ENCODE measurements at places on chromosomes 6 and 20.

GRCh38 chr20:45538209-45538799 is 978 bp downstream of the WFDC6 start:
- no peak for DNase-seq

- DNase-seq: no peak
These were observed at the start of gene LIME1 for GRCh38 chr20:63735859-63736718. LIME1 (plus strand) TSS chr20:63736664; CDS start chr20:63737550, 886 bp downstream.

DNA sequence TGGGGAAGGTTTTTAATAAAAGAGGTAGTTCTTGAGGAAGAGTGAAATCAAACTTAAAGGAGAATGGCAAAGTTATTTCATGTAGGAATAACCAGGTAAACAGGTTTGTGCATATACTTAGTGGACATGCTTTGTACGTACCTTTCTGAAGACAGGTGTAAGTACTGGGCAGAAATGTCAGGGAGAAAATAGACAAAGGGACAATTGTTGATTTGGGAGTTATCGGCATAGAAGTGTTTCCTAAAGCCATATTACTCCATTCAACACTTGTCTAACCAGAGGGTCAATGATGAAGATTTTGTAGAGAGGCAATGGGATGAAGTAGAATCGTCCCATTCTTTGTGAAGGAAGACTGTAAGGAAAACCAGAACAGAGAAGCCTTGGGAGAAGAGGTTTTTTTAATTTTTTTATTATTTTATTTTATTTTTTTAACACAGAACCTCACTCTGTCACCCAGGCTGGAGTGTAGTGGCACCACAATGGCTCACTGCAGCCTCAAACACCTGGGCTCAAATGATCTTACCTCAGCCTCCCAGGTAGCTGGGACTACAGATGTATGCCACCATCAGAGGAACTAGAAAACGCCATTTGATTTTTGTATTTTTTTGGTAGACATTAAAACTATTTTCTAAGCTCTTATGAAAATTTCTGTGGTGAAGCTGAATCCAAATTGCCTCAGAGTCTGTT is 18.0 kb downstream of the SMAP1 start:
- DNase-seq: no peak

DNA sequence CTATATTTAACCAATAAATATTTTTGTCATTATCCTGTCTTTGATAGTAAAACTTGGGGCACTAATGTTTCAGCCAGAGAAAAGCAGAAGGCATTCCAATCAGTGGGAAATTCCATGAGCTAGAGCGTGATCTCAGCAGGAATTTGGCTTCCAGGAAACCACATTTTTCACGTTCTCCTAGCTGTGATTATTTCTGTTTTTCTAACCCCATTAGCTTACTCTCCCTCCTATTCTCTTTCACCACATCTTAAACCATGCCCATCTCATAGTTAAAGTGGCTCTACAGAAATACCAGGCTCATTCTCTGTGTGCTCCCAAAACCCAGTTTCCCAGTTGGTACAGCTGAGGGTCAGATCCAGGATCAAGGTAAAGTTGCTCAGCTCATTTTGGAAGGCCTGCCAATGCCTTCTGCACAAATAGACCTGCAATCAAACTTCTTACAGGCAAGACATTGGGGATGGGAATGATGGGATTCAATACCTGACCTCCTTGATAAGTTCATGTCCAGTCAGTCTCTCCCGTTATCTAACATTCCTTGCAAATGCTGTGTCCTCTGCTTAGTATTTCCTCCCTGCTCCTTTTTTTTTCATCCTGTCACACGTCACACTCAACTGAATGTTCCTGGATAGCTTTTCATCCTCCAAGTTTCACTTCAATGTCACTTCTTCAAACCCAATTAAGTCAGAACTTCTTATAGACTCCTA is 33.1 kb upstream of the TMEM30A start:
- DNase-seq: no peak

GRCh38 chr6:108872141-108872557 is 23.9 kb downstream of the ARMC2 start:
- DNase-seq: no peak

GRCh38 chr20:51020657-51021056 is 2.2 kb downstream of the KCNG1 start:
- no peak for DNase-seq

- no peak for DNase-seq
These were observed 6.4 kb downstream of the MRPL14 start for GRCh38 chr6:44120692-44121443.

DNA sequence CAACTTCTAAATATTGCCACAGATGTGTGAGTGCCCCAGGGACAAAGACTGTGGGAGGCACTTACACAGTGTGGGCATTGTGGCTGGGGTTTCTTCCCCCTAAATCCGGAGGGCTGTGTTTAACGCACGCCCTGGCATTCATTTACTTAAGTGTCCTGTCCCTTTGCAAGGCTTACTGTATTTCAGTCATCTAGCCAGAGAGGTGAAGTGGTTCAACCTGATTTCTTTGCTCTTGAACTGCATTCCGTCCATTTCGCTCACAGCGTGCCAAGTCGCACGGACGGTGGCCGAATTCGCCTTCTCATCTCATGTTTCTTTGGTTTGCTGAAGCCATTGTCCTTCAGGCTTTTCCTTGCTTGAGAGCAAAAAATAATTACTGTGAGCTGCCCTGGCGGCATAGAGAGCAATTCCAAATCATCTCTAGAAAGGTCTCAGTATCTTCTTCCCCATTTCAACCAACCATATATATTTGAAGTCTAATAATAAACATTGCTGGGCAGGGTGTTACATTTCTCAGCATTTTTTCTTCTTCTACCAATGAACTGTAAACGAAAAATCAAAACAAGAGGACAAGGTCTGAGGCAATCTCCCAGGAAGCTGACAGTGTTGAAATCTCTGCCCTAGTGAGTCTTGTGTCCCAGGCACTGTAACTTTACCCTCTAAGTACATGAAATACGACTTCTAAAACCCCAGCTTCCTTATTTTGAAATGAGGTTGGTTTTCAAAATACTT is 16.9 kb downstream of the SYTL3 start:
- no peak for DNase-seq

DNA sequence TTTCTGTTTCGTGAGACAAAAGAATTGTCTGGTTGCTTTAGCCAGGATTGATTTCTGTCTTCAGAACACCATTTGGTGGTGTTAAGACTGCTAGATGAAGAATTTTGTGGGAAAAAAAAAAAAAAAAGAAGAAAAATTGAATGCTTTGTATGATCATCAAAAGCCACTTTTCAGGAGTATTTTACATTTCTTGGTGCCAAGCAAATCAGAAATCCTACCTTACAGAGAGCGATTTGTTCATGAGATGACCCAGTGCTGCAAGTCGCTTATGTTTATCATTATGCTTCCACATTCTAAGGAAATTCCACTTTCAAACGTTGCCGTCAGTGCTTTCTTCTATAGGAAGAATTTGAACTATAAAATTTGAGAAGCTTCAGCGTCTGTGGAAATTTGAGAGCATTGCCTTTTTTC is 228.7 kb downstream of the BCKDHB start:
- no peak for DNase-seq

All from mesothelial cell of epicardium (in vitro differentiated cells).